ENCODE measurements at places on chromosomes 2 and 18.

DNA sequence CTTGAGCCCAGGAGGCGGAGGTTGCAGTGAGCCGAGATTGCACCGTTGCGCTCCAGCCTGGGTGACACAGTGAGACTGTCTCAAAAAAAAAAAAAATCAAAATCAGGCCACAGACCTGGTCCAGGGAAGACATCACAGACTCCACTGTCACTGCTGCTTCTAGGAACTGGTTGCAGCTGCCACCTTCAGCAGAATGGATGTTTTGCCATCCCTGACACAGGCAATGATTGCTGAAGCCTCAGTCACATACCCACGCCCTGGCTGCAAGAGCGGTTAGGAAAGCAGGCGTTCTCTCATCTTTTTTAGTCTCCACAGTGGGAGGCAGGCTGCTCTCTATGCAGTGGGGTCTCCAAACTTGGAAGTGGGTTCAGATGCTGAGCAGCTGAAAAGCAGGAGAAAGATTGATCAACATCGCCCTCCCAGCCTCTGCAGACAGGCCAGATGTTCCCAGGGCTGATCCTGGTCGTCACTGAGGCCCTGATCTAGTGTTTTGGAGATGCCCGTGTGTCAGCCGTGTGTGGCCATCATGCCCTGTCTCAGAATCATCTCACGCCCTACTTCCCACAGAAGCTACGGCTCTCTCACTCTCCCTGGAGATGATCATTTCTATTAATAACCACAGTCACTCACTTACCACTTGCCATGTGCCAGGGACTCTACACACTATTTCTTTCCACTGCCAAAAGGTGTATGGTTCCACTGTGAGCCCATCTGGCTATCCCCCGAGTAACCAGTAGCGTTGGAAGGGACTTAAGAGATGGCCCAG is 91.8 kb downstream of the PLB1 start:
- DNase-seq, result no peak

GRCh38 chr2:59726228-59727120 is 827.0 kb downstream of the BCL11A start:
- DNase-seq, result no peak

- DNase-seq, result no peak
Measured at GRCh38 chr2:55047677-55048299, 2.5 kb downstream of the RTN4 start.

DNA sequence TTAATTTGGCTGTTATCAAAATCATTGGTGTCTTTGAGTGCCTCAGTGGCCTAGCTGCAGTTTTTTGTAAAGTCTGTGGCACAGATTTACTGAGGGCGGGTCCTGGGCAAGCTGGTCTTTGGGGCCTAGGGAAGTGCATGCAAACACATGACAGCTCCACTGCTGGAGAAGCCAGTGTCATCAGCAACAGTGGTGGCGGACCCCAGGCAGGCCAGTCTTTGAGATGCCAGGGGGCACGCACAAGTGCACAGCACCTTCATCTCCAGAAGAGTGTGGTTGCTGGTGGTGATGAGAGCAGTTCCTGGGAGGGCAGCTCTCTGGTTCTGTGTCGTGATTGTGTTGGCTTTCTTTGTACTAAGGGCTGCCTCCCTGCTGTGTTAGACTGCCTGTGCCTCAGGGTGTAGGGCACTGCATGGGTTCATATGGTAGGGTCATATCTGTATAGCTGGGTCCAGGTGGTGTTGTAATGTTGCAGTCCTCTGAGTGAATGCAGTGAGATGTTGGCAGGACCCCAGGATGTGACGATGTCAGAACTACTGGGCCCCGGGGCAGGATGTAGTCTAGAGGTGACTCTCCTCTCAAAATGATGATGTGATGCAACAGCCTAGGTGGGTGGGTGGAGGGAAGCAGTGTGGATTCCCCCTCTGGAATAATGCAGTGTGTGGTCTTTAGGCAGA is 646.7 kb upstream of the CDH2 start:
- no peak for DNase-seq

DNA sequence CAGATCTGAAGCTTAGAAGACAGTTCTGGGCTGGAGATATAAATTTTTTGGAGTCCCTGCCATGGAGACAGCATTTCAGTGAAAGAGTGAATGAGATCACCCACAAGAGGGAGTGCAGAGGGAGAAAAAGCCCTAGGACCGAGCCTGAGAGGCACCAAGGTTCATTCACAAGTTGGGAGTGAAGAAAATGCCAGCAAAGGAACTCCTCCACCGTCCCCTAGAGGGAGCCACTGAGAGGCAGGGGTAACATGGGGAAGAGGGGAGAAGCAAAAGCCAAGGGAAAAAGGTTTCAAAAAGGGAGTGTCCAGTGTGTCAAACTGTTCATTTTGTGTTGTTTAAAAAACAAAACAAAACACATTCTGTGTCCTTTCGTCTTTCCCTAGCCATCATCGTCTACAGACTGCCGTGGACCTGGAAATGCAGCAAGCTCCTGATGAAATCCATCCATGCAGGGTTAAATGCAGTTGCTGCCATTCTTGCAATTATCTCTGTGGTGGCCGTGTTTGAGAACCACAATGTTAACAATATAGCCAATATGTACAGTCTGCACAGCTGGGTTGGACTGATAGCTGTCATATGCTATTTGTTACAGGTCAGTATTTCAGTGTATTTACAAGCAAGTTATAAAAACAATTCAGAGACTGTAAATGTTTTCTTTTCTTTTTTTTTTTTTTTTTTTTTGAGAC is 19.1 kb downstream of the CYBRD1 start:
- peak; percentile 73 for DNase-seq

DNA sequence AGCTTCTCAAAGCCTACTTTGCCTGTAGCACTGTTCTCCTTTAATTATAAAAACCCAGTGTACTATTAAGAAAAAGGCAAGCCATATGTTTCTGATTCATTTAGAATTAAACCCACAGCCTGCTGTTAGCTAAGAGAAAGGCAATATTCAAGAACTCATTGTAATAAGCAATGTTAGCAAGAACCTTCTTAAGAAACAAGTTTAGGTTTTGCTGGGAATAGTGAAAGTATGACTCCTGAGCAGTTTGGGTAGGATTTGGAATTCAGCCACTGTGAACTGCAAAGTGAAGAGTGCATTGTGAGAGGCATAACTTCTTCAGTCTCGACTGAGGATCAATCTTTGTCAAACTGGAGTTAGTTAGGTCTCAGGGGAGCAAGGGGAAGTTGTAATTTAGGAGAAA is 206.5 kb upstream of the NT5C1B start:
- no peak for DNase-seq

DNA sequence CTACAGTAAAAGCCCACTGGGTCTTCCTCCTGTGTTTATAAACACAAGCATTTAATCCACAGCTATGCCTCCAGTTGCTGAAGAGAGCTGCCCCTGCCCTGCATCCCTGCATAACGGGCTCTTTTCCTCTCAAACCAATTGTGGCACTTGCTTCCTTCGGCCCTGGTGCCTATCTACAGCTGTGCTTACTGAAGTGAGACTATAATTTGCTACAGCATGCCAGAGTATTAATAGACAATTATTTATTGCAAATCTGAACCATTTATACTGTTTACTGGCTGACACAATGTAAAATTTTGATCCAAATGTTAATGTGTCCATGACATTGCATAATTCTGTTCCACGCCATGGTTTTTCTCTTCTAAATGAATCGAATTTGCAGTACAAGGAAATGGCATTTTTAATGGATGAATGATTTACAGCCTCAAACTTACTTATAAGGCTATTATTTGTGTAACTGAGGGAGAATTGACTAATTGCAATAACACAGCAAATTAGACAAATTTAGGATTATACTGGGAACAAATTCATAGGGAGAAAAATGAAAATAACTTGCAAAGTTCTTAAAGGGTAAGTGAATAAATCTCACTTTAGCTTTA is 457.0 kb upstream of the HNRNPA3 start:
- DNase-seq, result no peak

- peak; percentile 47 for DNase-seq
Measured at GRCh38 chr2:207847807-207848544, 78.3 kb upstream of the FZD5 start.

DNA sequence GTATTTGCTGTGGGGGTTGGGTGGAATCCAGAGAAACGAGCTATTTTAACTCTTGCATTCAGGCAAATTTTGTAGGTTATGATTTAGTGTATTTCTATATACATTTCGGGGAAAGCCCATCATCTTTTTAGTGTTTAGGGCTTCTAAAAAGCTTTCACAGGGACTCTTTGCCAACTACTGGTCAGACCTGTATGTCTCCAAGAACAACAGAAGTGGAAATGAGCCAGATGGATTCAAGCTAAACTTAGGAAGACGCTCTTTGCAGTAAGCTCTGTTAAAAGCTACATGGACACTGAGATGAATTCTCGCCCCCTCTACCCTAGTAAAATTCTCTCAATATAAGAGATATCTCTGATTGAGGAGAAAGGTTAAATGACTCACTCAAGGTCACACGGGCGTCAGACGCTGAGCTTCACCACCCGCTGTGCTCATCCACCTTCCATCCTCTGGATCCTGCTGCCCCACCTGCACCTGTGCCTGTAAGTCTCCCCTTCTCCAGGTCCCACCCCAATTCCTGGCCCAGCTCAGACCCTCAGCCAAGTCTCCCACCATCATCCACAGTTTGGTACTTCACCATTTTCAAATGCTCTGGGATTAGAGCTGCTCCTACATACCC is 85.6 kb downstream of the MARCHF4 start:
- no peak for DNase-seq

- DNase-seq, result no peak
Measured at GRCh38 chr2:207216457-207216856, 50.7 kb upstream of the KLF7 start.

- DNase-seq, result no peak
Measured at GRCh38 chr18:1222880-1223279, 318.2 kb downstream of the ADCYAP1 start.

GRCh38 chr2:236872015-236872414 is 213.7 kb upstream of the COPS8 start:
- no peak for DNase-seq

- DNase-seq, result peak; percentile 84
Measured at GRCh38 chr2:118865106-118865505, 17.7 kb upstream of the EN1 start.

DNA sequence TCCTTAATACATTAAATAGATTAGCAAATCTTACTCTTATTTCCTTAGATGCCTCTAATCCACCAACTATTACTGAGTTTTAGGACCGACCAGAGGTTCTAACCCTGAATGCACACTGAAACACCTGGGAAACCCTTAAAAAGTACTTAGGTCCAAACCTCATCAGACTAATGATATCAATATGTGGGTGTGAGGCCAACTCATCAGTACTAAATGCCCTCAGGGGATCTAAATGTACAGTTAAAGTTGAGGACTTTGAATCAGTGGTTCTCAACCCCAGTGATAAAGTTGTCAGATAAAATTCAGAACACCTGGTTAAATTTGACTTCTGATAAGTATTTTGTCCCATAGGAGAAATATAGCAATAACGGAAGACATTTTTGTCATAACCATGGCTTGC is 20.9 kb downstream of the MMADHC start:
- DNase-seq, result no peak

DNA sequence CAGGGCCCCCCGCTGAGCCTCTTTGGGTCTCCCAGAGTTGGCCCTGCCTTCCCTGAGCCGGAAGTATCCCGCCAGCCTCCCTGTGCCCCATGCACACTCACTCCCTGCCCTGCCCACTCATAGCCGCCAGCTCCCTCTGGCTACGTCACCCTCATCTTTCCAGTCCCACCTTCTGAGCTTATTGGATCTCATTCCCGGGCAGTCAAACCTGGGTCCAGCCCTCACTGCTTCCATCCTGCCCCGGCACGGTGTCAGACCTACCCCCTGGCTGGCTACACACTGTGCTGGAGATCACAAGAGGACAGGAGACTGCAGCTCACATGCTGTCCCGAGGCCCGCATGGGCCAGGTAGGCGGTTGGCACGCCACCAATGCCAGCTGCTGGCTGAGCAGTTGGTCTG is 147.2 kb downstream of the ASB1 start:
- no peak for DNase-seq

DNA sequence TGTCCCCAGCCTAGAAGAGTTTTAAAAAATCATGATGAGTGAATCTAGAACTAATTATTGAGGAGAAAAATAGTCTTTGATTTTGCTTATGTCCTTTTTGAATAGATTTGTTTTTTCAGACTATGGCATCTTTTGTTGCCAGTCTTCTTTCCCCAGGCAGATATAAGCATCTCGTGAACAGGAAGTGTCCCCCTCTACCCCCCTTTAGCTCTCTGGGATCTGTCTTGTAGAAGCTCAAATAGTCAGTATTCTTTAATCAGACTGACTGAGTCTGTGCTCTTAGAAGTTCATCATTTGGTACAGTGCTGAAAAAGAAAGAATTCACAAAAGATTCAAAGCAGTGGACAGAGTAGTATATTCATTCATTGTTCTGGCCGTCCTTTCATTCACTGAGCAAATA is 10.4 kb downstream of the PRKCE start:
- no peak for DNase-seq
